ENCODE measurements at places on chromosomes 4 and X. TPM values are rescaled to one million over a fixed set of nuclear protein-coding genes. Genes with fewer than 3 reads are reported as not detected.

Gene CXorf49
- not detected for total RNA-seq

Gene SOWAHB
- not detected for total RNA-seq

Gene NKRF
- 6.7 TPM for total RNA-seq

Gene HDX
- 2.2 TPM for total RNA-seq

Gene CRLF2
- total RNA-seq = 1.3 TPM

Gene FTSJ1
- 75.3 TPM for total RNA-seq

Gene ATP2B3
- total RNA-seq = not detected

Gene PTPN13
- total RNA-seq = 2.4 TPM

Gene ANK2
- total RNA-seq = 0.05 TPM

Gene PDGFRA
- total RNA-seq = 0.05 TPM

Gene CXCL11
- not detected for total RNA-seq

Gene ZMAT1
- total RNA-seq = 14.9 TPM

Gene SUPT20HL1
- total RNA-seq = not detected

Gene TEX11
- total RNA-seq = not detected

Gene BBS12
- 1.8 TPM for total RNA-seq

Gene GASK1B
- 1.1 TPM for total RNA-seq

Gene ARR3
- total RNA-seq = not detected

Gene NPY2R
- total RNA-seq = not detected

Gene SLC7A11
- total RNA-seq = 1.4 TPM

Gene ZFP42
- total RNA-seq = not detected

Gene RAB9B
- total RNA-seq = 0.64 TPM

Gene CTAG1B
- not detected for total RNA-seq

Gene AMTN
- not detected for total RNA-seq

Gene LPAR4
- total RNA-seq = not detected

Gene DCTD
- total RNA-seq = 68.2 TPM

Gene MAGEA1
- total RNA-seq = not detected

Gene FLNA
- 2,872 TPM for total RNA-seq

Gene SH2D1A
- total RNA-seq = 73.6 TPM

Gene TMEM35A
- total RNA-seq = not detected

Gene SOX3
- total RNA-seq = not detected

Gene ANKRD37
- total RNA-seq = 13.1 TPM

Gene CSAG1
- total RNA-seq = not detected

Gene STOX2
- not detected for total RNA-seq

Gene HSFX2
- 0.45 TPM for total RNA-seq

Gene FRMPD3
- total RNA-seq = 8.2 TPM

Gene PPP1R2C
- not detected for total RNA-seq

Gene MND1
- not detected for total RNA-seq

Gene ARSJ
- 1.5 TPM for total RNA-seq

Gene SHOX
- total RNA-seq = not detected

Gene IL2RG
- total RNA-seq = 506 TPM

Gene IL1RAPL1
- not detected for total RNA-seq

Gene KIAA1210
- not detected for total RNA-seq

Gene PNMA6F
- total RNA-seq = not detected

Gene RBM10
- total RNA-seq = 37.5 TPM

Gene MSN
- 866 TPM for total RNA-seq

Gene SRPX
- not detected for total RNA-seq

Gene IQSEC2
- total RNA-seq = 3.9 TPM

Gene EPGN
- not detected for total RNA-seq

Gene HOPX
- 240 TPM for total RNA-seq
